ENCODE measurements at places on chromosomes 3 and 15.
A peak's percentile ranks its signal among the peaks of the same experiment; 100 is the strongest.

DNA sequence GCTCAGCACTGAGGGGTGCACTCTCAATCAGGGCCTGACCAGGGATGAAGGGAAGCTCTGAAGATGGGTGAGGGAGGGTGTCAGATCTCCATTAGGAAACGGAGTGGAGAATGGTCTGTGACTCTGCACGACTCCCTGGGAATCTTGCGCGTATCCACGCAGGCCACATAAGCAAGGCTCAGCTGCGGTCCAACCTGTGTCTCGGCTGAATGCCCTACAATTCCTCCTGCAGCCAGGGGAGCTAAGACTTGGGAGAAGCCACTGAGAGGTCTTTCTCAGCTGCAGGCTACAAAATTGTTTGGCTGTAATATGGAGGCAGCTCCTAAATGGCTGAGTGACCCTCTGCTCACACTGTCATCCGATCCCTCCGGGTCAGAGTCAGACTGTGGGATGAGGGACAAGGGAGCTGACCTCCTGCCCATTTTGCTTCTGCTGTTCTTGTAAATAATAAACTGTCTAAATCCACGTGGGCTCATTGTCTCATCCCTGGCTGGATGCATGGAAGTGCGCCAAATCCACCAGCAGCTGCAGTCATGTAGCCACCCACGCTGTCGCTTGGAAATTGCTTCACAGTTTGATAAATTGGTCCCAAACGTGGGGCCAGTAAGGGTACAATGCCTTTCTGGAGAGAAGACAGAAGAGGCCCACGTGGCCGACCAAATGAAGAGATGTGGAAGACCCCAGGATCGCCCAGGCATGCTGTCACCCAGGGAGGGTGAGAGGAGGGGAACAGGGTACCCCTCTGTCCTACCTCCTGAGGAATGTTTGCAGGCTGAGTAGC lies 30.5 kb downstream of the ALS2CL start:
- DNase-seq = peak; percentile 32

GRCh38 chr3:142963516-142964448 lies at the start of gene PAQR9:
TSS of gene PAQR9 (minus strand) at chr3:142963674. CDS start at chr3:142963336, 338 bp downstream.
- peak; percentile 55 for DNase-seq

DNA sequence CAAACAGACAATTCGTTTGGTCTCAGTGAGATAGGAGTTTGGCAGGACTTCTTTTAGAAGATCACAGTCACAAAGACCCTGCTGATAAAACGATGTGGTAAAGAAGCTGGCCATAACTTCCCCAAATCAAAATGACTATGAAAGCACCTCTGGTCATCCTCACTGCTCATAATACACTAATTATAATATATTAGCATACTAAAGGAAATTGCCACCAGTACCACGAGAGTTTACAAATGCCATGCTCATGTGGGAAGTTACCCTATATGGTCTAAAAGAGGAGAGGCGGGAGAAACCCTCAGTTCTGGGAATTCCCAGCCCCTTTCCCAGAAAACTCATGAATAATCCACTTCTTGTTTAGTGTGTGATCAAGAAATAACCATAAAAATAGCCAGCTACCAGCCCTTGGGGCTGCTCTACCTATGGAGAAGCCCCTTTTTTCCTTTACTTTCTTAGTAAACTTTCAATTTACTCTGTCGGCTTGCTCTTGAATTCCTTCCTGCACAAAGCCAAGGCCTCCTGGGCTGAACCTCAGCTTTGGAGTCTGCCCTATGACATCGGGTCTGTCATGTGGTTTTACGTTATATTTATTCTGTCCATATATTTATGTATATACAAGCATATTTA lies 115.8 kb upstream of the IGSF10 start:
- no peak for DNase-seq

- DNase-seq = no peak
Observed at GRCh38 chr15:91578511-91578910, 275.0 kb upstream of the SLCO3A1 start.

- DNase-seq = no peak
Observed at GRCh38 chr3:73765878-73766545, 141.3 kb upstream of the PDZRN3 start.

DNA sequence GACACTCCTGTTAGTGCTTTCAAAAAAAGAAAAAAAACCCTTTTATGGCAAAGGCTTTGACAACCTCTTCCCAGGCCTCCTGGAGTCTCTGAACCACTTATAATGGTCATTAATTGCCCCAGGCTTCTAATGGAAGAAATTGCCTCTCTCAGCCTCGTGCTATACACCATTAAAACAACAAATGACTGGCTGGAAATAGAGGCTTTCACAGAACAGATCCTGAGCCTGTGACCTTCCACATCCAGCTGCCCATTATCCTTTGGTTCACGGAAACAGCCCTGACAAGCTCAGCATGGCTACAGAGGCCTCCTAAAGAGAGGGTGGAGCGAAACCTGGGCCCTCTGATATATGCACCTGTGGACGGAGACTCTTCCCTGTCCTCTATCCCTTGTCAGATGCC lies 26.8 kb upstream of the MKRN3 start:
- no peak for DNase-seq

GRCh38 chr3:89411201-89411600 lies 303.8 kb downstream of the EPHA3 start:
- DNase-seq = no peak

Data from pancreas (tissue), 10 donors.